ENCODE measurements at places on chromosomes 5 and 9.

DNA sequence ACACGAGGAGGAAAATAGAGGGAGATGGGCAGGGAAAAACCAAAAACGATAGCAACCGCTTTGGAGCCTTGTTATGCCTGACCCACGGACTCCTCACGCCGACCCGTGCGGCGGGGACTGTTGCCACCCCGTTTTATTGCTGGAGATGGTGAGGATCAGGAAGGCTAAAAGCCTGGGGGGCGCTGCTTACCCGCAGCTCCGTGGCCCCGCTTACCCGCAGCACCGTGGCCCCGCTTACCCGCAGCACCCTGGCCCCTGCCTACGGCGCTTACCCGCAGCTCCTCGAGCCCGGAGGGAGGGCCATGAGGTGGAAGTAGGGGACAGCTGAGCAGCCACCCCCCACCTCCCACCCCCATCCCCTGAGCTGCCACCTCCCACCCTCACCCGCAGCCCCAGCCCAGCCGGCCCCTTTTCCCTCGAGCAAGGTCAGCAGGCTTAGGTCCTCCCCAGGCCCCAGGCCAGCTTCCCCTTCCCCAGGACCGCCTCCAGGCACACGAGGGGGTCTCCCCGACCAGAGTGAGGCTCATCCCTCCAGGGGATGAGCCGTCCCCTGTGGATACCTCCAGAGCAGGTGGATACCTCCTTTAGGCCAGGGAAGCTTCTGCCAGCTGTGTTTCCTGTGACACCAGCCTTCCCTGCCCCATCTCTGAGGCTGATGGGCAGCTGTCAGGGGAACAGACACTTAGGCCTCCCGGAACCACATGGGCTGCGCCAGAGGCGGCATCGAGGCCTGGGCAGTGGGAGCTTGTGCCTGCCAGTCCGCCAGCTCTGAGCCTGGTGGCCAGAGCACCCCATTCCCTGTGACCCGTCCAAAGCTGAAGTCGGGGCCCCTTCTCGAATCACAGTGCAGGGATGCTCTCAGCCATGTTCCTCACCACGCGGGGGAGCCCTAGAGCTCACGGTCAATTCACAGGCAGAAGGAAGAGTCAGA is 92.3 kb downstream of the LMX1B start:
- peak; percentile 90 for DNase-seq

- no peak for DNase-seq
These were observed 689 bp downstream of the CNTRL start for GRCh38 chr9:121075251-121076036.

DNA sequence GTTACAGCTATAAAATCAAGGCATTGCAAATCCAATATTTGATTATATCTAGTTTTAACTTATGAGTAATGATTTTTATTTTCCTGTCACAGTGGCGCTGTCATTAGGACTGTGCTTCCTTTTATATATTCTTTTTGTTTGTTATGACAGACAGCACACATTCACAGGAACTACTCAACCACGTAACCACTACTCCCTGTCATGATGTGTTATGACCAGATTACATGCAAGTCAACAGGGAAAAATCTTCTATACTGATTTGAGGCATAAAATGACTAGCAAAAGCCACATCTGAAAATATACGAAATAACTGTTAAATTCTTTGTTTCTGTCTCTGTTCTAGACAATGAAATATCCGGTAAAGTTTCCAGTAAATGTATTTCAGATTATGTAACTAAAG is 25.4 kb downstream of the SREK1 start:
- no peak for DNase-seq

DNA sequence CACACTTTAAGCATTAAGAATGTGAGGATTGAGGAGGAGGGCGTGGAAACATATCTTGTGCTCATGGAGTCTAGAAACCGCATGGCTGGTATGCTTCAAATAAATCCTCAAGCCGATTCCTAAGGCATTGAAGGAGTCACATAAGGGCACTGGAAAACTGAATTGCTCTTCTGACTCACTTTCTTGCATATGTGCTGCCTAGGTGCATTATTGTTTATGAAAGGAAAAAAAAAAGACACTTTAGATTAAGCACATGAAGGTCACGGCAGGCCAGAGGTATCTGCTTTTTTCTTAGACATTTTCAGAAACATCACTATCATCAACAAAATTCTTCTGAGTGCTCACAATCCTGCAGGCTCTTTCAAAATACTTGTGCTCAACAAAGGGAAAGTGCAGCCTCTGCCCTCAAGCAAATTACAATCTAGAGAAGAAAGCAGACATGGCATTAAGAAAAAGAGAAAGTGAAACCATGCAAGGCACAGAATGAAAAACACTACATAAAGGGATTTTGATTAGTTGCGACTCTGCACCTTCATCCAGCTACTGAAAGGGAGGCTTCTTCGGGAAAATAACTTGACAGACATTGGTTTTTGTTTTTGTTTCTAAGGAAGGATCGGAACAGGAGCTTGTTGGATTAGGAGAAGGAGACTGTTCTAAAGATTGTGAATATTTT is 2117.6 kb downstream of the MAT2B start:
- no peak for DNase-seq

- DNase-seq: no peak
These were observed 9.5 kb upstream of the NFIL3 start for GRCh38 chr9:91433180-91433579.

DNA sequence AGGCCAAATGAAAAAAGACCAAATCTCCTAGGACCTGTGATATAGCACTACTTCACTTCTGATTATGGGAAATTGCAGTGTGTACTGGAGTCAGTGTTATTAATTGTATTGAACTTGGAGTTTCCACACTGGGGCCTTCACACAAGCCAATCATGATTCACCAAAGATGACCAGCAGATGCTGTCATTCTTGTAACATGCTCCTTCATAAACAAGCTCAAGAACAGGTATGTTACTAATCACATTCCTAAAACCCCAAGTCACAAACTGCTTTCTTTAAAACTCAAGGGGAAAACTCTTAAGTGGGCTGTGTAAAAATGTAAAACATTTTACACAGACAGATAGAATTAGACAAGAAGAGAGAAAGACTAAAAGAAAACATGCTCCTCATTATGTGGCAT is 5.6 kb downstream of the KLHL3 start:
- DNase-seq: no peak

GRCh38 chr5:112006721-112007120 is 249.7 kb upstream of the NREP start:
- DNase-seq: no peak

DNA sequence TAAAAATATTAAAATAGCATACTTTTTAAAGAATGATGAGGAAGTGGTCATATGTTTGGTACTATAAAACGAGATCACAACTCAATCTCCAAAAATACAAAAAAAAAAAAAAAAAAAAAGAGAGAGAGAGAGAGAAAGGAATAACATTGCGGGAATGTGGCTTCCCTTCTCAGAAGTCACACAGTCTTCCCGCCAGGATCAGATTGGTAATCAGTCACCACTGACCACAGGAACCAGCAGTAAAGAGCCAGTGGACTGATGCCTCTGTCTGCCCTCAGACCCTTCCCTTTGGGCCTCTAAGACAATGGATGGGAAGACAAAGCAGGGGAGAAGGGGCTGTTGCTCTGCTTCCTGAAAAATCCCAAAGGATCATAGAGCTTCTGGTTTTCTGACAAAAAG is 104.9 kb downstream of the KLHL3 start:
- DNase-seq: peak; percentile 31

GRCh38 chr5:77851176-77852067 is 75.3 kb upstream of the TBCA start:
- DNase-seq: peak; percentile 89

GRCh38 chr9:92720807-92721535 is 43.7 kb downstream of the BICD2 start:
- no peak for DNase-seq

- no peak for DNase-seq
These were observed 14.9 kb downstream of the UNC5A start for GRCh38 chr5:176825234-176825633.

DNA sequence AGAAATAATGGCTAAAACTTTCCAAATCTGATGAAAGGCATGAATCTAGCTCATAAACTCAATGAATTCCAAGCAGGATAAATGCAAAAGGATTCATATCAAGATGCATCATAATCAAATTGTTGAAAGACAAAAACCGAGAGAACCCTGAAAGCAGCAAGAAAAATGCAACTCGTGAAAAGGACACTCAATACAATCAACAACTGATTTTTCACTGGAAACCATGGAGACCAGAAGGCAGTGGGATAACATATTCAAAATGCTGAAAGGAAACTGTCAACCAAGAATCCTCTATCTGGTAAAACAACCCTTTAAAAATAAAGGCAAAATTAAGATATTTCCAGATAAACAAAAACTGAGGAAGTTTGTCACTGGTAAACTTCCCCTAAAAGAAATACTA is 9.5 kb downstream of the FBXL17 start:
- no peak for DNase-seq

- no peak for DNase-seq
These were observed 61.5 kb downstream of the MAMDC2 start for GRCh38 chr9:70105147-70105546.

DNA sequence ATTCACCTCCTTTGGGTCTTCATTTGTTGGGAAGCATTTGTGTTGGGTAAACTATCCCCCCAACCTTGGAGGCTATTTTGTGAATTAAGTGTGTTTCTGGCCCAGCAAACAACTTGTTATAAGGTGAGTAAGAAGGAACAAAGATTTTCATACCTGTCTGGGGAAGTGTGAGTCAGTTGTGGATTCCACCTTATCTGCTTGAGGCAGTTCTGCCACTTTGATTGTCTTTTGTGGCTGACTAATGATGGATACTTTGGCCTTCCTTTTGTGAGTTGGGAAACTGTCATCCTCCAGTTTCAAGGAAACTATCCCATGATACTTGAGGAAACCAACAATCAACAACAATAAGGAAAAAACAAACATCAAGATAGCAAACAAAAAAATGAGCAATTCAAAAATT is 24.6 kb upstream of the CER1 start:
- no peak for DNase-seq

- DNase-seq: no peak
These were observed at the start of gene PCDHB15 for GRCh38 chr5:141245250-141245717. Gene PCDHB15 (plus strand): TSS chr5:141245395. CDS start chr5:141245579, 184 bp downstream.
